Stimulated activated CD4-positive, alpha-beta T cell treated with anti-CD3 and anti-CD28 coated beads, Interleukin-1b, Interleukin-23, amount 100 ng/mL, for 1 hour (primary cell): ENCODE measurements at places on chromosomes 3 and 15.

DNA sequence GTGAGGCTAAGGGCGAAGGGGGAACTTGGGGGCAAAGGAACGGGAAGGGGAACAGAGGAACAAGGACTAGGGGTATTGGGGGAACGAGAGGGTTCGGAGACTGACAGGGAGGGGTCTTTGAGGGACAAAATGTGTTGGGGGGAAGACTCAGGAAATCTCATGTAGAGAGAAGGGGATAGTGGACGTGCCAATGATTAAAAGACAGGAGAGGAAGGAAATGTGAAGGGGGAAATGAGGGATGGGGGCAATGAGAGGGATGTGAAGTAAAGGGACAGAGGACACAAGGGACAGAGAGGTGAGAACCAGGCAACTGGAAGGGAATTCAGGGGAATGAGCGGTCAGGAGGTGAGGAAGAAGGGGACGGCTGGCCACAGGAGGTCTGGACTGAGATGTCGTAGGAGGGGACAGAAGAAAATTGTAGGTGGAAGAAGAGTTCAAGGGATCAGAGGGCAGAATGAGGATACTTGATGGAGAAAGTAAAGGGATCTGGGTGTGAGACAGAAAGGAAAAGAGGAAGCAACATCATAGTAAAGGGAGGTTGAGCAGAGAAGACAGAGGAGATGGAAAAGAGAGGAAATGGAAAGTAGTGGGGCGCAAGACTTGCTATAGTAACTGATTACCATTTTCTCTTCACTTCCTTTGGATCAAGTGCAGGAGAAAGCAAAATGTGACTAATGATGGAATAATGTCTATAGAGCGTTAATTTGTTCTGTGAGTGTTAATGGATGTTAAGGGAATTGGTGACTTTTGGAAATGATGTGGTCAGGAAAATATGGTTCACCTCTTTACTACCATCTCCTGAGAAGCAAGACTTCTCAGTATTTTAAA, 749 bp downstream of the RAB8B start:
- no peak for DNase-seq

- no peak for DNase-seq
Observed at GRCh38 chr15:85910834-85911233, 116.1 kb upstream of the KLHL25 start.

DNA sequence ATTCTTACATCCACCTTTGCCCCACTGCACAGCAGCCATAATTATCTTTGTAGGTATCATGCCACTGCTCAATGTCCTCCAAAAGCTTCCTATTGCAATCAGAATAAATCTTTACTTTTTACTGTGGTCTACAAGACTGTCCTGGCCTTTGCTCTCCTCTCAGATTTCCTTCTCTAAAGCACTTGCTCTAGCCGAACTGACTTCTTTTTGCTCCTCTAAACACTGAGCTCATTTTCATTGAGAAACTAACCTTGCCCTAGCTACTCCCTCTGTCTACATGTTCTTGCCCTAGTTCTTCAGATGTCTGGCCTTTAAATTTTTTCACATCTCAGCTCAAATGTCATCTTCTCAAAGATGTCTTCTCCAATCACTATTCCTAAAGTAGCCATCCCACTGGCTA, 342.8 kb downstream of the TBC1D5 start:
- no peak for DNase-seq

DNA sequence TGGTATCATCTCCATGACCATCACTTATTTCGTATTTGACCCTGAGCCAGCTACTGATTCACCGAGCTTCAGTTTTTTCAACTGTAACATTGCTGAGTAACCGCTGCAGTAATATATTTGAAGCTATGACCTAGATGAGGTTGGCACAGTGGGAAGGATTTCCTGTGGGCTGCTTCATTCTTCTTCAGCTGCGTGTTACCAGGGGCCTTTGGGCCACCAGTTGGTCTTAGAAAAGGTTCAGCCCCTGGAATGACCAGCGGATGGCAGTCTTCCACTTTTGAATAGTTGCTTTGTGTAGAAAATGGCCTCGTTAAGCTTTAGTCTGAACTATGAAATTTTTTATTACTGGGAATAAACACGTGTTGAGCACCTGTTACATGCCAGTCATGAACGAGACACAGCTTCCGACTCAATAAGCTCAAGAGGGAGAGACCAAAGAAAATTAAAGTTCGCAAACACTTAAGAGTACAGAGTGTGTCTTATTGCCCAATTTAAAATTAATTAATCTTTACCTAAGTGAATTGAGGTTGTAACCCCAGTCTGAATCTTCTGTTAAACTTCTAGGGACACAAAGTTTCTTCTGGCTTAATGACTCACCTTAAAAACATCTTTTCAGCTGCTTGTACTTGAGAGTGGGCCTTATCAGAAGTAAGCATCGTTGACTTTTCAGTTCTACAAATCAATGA, 57.6 kb upstream of the NR2E3 start:
- DNase-seq: no peak

DNA sequence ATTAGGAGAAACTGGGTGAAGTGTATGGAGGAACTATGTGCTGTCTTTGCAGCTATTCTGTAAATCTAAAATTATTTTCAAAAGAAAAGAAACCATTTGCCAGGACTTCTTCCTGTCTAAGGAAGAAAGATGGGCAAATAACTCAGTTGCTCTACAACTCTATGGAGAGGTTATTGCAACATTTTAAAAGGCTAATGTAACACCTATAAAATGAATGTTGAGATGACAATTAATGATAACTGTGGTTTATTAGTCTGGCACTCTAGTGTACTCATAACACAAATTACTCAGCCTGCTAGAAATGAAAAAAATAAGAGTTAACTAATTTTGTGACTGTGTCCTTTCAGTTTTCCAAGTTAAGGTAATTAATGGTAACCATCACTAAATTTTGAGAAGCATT, 32.3 kb downstream of the SLC4A7 start:
- no peak for DNase-seq

GRCh38 chr15:99981839-99982658, 248.8 kb upstream of the LYSMD4 start:
- no peak for DNase-seq

DNA sequence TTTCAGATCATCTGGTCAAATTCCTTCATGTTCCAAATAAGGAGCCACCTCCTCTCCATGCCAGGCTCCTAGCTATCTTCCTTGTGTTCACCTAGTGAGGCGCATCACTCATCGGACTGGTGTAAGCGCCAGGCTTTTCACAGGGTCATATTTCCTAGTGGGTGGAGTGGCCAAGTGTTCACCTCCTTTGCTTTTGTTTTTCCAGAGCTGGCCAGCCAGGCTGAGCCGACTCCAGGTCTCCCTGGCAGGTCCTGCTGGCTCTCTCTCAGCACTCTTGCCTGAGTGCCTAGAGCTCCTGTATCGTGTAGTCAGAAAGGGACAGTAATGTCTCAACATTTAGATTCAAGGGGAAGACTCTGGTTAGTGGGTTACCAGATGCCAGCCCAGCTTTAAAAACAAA, 31.0 kb downstream of the HEG1 start:
- DNase-seq: no peak

DNA sequence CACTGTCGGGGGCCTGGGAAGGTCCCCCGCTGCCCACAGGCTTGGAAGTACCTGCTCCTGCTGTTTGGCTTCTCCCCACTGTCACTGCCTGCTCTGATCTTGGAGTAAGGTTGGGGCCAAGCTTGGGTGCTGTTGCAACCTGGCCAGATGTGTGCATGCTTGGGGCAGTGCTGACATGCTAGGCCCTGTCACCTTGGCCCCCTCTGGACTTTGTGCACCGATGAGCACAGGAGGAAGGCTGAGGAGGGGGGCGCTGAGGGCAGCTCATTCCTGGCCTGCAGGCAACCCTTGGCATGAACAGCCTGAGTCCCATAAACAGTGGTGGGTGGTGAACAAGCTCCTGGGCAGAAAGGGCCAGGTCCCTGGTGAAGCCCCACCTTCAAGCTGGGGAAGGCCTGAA, 4.0 kb upstream of the XCR1 start:
- DNase-seq: no peak
